ENCODE measurements at places on chromosomes 5 and 9.
A peak's percentile ranks its signal among the peaks of the same experiment; 100 is the strongest.

- DNase-seq: no peak
Observed at GRCh38 chr5:83227611-83228010, 150.3 kb downstream of the XRCC4 start.

DNA sequence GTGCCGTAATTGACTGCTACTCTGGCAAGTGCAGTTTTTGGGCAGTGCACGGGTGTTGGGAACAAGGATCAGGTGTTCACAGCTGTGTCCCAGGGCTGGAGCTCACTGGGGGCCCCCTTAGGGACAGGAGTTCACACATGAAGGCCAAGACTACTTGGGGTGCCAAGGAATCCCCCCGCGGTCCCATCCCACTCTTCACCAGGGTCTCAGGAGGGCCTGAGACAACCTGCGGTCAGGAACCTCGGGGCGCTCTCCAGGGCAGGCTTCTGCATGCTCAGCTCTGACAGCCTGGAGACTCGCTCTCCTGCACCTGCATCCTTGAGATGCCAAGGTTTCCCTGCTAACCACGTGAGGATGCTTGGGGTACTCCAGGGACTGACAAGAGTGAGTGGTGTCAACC is 2.3 kb upstream of the MAN1B1 start:
- DNase-seq: no peak

DNA sequence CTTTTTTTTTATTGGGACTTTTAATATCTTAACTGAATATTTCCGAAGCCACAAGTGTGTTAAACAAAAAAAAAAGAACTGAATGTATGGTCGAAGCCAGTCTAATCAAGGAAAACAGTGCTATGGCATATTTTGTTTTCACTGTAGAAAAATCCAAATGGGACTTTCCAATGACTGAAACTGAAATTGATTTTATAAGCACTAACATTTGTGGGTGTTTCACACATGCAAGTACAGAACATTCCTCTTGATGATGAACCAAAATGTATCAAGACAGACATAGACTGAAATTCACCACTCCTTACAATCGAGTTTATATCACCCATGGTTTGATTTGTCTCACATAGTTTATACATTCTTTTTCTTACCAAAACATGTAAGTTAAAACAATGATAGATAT is 1026.8 kb downstream of the CDH18 start:
- DNase-seq: no peak

DNA sequence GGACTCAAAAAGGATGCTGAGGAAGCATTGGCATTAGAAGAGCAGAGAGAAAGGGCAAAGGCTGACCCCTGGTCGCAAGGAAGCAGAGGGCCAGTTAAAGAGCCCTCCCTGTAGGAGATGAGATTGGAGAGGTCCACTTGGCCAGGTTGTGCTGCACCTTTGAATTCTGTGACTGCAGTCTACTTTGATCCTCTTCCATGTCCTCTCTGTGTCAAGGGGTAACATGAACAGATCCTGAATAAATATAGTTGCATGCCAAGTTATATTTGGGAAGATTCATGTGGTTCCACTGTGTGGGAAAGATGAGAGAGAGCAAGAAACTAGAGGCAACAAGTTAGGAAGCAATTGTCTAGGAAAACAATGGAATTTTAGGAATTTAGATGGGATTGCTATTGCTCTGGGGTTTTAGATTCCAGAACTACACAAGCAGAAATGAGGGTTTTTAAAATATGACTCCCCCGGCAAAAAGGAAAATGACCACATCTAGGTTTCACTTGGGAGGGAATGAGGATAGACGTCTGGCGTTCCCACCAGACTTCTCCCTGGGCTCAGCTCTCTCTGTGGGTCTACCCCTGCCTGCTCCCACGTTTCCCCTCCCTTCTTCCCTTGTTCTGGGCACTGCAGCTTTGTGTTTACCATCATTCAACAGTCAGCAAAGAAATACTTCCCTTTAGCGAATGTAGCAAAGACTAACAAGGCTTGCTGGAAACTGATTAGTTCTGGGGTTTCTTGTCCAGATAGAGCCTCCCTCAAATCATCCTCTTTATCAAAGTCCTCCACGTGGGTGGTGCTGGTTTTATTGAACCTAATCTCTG is 63.6 kb downstream of the SNX18 start:
- DNase-seq: no peak

DNA sequence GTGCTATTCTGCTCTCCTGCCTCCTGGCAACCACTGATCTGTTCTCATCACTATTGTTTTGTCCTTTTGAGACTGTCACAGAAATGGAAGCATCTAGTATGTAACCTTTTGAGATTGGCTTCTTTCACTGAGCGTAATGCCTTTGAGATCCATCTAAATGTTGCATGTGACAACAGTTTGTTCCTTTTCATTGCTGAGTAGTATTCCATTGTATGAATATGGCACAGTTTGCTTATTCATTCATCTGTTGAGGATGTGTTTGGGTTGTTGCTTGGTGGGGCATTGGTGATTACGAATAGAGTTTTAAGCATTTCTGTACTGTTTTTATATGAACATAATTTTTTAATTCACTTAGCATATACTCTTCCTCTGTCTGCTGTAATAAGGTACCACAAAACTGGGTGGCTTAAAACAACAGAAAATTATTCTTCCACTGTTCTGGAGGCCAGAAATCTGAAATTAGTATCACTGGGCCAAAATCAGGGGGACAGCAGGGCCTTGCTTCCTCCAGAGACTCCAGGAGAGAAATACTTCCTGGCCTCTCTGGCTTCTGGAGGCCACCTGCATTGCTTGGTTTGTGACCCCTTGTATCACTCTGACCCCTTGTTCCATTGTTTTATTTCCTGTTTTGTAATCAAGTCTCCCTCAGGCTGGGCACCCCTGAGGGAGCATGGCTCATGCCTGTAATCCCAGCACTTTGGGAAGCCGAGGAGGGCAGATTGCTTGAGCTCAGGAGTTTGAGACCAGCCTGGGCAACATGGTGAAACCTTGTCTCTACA is 53.0 kb downstream of the EXOSC2 start:
- DNase-seq: no peak

- DNase-seq: no peak
Observed at GRCh38 chr5:94153736-94154450, 412.5 kb upstream of the POU5F2 start.

DNA sequence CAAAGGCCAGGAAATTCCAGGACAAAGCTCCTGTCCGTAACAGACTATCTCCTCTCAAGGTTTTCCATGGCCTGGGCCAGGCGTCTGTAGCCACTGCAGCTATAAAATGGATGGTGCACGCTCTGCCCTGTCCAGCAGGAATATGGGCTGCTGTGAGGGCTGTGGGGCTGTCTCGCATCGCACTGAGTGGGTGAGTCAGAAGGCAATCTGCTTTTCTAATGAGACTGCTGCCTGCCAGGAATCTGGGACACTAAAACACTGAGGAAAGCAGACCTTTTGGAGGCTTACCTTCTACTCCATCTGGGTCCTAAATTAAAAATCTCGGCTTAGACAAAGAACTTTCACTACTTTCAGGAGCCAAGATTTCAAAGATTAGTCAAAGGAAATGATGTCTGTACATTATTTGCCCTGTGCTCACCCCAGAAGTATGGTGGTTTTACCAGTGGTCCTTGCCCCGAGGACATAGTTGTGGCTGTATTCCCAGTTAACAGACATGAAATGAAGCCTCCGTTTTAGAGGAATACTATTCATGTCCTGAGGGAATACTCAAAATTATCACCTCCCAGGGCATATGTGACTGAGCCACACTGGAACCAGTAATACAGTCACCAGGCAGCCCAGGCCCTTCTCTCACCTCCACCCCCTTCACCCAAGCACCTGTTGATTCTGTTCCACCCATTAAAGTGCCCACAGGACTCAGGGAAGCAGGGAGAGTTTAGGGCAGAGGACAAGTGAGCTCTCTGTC is 56.4 kb downstream of the PFDN1 start:
- peak; percentile 81 for DNase-seq

DNA sequence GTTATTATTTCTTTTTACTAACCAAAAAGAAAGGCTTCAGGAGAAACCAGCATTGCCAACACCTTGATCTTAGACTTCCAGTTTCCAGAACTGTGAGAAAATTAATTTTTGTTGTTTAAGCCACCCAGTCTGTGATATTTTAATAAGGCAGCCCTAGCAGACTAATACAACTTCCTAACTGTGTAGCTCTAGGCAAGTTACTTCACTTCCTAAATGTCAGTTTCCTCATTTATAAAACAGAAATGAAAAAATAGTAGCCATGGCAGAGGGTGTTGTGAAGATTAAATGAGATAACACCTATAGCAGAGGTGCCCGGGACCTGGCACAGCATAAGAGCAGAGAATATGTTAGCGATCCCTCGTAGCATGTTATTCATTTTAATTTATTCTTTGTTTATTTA is 66.6 kb upstream of the HAND1 start:
- DNase-seq: no peak

DNA sequence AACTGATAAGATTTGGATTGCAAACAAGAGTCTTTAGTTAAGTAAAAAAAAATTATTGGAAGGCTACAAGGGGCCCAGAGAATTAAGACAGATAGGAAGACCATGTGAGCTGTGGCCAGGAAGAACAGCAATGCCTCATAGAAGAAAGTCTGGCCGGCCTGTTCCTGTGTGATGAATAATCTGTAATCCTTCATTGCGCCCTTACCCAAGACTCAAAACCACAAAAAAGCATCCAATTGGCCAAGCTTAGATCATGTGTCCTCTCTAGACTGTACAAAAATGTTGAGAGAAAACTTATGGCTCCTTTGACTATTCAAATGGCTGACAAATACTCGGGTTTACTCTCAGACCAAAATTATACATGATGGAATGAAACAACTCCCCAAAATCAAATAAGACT is 1383.5 kb downstream of the PTPRD start:
- DNase-seq: no peak

- no peak for DNase-seq
Observed at GRCh38 chr9:115291841-115292240, 173.9 kb upstream of the TNC start.

DNA sequence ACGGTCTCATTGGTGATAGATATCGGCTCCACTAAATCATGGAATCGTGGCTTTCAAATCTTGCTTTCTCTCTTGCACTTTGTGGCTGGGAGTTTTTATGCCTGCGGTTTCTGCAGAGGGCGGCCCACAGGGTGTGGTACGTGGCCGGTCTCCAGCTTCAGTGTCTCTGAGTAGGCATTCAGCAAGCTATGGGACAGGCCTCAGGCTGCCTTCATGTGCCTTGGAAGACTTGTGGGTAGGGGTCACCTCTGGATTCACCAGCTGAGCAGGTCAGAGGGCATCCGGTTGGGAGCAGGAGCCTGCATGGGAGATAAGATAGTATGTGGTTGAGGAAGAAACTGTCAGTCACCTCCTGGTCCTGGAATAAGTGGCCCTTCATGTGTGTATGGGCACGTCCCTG is 47.7 kb downstream of the AMBP start:
- no peak for DNase-seq

GRCh38 chr9:15935661-15936305 is 382.9 kb downstream of the CCDC171 start:
- DNase-seq: no peak

GRCh38 chr5:109164001-109164400 is 245.8 kb downstream of the PJA2 start:
- DNase-seq: no peak

DNA sequence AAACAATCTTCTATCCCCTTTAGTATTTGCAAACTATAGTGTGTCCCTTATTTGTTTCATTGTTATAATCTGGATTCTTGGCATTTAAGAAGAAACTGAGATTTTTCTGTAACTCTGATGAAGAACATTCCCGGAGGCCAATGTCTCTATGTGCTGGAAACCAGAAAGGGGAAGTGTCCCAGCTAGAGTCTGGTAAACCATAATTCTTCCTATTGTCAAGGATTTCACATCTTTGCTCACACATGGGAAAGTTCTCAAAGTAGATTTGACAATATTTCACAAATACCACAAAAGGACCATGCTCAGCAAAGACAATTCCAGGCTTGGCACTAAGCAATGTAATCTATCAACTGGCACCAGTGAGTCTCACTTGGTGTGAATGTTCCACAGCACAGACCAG is 146.8 kb downstream of the MUSK start:
- no peak for DNase-seq

DNA sequence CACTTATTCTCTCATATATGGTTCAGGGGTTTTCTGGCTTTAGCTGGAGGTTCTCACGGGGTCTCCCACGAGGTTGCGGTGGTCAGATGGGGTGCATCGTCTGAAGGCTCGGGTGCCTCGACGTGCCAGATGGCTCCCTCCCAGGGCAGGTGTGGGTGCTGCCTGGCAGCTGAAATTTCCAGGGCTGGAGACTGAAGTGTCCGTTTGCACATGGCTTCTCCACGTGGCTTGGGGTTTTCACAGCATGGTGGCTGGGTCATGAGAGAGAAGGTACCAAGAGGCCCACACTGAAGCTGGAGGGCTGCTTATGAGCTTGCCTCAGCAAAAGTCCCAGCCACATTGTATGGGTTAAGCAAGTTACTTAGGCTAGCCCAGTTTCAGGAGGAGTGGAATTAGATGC is 218.6 kb downstream of the AGTPBP1 start:
- no peak for DNase-seq

- DNase-seq: peak; percentile 84
Observed at GRCh38 chr5:38420691-38421390, 135.6 kb downstream of the LIFR start.

DNA sequence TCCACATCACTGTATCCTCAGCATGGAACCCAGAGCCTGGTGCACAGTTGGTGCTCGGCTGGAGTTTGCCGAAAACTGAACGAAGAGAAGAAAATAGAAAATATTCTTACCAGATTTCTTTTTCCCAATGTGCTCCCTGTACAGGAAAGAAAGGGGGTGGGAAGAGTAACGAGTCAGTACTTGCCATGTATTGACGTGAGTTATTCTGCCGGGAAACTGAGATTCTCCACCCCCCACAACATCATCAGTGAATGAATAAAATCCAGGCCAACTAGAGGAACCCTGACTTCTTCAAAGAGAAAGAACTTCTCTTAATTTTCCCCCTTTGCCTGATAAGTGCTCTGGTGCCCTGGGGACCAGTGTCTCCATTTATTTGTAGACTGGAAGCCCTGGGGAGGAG is 80.6 kb downstream of the SH3PXD2B start:
- DNase-seq: no peak

GRCh38 chr9:120043448-120043847 is 536.5 kb downstream of the CDK5RAP2 start:
- no peak for DNase-seq

DNA sequence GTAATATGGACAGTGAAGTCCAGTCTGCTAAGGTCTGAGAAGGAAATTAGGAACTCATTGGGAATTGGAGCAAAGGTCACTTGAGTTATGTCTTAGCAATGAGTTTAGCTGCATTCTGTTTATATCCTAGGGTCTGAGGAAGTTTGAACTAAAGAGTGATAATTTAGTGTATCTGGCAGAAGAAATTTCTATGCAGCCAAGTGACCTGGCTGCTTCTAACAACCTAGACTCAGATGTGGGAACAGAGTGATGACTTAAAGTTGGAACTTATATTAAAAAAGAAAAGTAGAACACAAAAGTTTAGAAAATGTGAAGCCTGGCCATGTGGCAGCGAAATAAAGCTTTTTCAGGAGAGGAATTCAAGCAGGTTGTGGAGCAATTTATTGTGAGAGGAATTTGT is 106.2 kb downstream of the PRDM9 start:
- no peak for DNase-seq

DNA sequence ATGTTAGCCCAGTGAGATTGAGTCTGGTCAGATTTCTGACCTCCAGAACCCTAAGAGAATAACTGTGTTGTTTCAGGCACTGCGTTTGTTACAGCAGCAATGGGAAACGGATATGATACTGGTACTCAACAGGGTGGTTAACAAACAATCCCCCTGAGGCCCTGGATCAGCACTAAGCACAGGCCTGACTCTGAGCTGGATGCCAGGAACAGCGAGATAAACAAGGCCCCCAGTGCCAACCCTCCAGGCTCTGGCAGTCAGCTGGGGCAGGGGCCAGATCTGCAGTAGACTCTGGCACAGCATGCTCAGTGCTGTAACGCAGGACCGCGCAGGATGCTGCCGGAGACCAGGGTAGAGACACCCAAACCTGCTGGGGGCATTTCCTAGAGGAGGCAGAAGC is 22.1 kb downstream of the CPLX2 start:
- no peak for DNase-seq

All from brain microvascular endothelial cell (primary cell).